IPS DF 6.9 (cell line): ENCODE measurements at places on chromosomes 1 and 21.

DNA sequence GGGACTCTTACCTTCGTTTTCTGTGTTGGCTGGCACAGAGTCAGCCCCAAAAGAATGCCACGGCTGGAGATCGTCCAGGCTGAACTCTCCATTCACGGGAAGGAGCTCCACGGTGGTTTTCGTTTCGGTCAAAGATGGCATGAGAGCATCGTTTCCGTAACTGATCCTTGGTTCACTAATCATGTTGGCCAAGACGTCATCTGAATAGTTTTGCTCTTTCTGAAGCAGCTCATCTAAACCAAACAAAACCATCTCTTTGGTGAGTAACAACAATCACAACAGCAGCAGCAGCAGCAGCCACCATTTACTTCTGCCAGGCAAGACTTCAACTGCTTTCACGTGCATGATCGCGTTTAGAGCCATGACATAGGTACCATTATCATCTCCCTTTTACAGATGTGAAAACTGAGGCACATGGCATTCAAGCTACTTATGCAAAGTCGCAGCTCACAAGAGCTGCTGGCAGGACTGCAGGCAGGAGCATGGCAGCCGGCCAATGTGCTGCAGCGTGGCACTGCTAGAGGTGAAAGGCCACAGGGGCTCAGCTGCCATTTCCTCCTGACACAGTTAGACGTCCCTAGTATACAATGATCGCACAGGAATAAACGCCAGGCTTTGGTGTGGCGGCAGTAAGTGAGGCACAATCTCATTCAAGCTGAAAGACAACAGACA lies 177.1 kb downstream of the GABPA start:
- DNase-seq = no peak

GRCh38 chr1:179190861-179191260 lies 38.6 kb downstream of the ABL2 start:
- DNase-seq = no peak

DNA sequence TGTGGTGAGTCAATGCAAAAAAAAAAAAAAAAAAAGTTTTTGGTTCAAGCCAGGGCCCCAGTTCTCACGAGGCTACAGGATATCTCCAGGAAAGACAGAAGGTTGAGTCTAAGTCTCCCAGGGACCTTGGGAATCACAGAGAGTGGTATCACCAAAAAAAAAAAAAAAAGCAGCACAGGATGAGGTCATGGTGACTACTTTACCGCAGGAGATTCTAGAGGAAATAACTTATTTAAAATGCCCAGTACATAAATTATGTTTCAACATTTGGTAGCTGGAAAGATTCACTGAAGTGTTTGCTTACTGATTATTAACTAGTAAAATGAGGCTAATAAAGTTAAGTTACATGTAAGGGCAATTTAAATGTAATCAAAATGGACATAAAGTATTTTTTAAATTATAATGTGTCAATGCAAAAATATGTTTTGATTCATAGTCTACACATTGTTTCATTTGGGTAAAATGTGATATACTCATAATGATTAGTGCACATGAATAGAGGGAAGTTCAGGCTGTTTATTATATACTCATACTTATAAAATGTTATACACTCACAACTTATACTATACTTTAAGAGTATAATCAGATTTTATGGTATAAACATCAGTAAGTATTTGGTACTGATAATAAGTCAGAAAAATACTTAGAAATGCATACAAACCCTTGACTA lies 84.1 kb downstream of the PLPPR5 start:
- no peak for DNase-seq

DNA sequence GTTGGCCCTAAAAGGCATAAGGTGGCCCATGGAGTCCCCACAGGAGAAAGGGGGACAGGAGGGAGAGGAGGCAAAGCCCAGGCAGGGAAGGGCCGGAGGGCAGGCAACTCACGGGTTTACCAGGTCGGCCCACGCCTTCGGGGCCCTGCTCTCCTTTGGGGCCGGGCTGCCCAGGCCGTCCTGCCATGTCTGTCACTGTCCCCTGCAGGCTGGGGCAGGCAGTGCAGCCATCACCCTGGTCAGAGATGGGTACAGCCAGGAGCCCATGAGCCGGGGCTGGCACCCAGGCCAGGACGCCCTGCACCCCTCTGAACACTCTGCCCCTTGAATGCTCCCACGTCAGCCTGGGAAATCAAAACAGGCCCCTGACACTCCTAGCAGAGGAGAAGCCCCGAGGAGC lies 19.8 kb downstream of the COL16A1 start:
- no peak for DNase-seq

GRCh38 chr21:39150877-39151276 lies 32.4 kb downstream of the PSMG1 start:
- no peak for DNase-seq

- DNase-seq = no peak
Observed at GRCh38 chr1:4109628-4109940, 209.5 kb upstream of the C1orf174 start.

DNA sequence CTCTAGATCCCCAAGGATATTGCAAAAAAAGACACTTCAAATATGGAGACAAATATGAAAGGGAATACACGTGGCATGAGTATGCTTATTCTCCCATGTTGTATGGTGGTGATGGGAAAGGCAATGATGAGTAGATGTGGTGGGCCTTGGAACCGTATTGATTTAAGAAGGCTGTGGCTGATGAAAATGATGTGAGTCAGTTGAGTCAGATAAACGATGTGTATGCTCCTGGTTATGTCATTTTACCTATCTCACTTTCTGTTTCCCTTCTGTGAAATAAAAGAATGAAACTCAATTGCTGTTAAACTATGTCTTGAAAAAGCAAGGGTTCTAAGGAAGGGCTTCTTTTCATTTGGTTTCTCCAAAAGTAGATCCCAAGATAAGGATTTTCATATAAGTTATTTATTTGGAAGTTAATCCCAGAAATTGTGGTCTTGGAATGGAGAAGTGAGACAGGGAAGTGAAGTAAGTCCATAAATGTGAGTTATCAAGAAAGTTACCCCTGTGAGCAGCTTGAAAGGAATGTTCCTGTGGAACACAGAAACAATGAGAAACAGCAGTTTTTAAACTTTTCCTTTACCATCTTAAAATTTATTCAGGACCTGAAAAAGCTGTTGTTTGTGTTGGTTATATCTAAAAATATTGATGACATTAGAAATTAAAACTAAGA lies 292.0 kb downstream of the DUSP10 start:
- DNase-seq = no peak

DNA sequence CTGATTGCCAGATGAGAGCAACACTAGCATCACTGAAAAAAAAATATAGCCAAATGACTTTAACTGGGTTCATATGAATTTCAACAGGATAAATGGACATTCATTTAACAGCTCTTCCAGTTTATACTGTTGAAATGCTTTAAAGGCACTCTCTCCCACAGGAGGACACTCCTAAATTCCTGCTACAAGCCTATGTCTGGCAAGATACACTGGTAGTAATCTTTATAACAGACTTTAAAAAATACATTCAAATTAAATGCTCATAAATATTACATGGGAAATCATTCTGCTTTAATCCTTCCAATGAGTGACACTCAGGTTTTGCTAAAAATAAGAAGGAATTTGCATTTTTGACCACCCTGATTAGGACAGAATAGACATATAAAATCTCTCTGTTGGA lies 526.7 kb upstream of the ADAMTS5 start:
- DNase-seq = no peak

DNA sequence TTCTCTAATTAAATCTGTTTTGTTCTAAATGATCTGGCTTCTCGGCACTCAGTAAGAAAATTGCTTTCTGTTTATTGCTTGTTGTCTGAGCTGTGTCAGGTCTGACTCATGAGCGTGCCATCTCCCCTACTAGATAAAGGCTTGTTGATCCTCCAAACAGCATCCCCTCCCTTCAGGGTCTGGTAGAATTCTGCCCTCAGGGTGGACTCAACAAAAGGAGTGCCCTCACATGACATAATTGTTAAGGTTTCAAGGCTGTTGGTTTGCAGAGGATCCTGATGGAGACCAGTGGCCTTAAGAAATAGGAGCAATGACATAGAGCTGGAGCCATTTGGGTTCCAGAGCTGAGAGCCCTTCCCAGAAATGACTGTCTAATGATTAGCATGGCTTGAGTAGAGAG lies 36.0 kb upstream of the ATP2B4 start:
- DNase-seq = no peak

GRCh38 chr1:222310836-222311235 lies 237.1 kb downstream of the HHIPL2 start:
- DNase-seq = no peak

DNA sequence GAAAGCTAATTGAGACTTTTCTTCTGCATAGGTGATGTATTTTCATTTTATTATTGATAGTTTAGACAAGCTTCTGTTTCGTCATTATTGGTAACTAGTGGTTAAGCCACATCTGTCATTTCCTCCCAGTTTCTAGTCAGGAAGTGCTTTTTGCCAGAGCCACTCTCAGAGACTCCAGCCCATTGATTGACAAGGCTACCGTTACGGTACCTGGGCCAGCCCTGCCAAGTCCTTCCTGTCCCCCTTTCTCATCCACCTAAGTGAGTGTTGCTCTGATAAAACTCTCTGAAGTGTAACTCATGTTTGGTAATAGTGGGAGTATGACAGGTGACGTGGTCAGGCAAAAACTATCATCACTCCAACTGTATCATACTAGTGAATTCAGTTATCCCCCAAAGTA lies 29.6 kb upstream of the AGL start:
- no peak for DNase-seq

DNA sequence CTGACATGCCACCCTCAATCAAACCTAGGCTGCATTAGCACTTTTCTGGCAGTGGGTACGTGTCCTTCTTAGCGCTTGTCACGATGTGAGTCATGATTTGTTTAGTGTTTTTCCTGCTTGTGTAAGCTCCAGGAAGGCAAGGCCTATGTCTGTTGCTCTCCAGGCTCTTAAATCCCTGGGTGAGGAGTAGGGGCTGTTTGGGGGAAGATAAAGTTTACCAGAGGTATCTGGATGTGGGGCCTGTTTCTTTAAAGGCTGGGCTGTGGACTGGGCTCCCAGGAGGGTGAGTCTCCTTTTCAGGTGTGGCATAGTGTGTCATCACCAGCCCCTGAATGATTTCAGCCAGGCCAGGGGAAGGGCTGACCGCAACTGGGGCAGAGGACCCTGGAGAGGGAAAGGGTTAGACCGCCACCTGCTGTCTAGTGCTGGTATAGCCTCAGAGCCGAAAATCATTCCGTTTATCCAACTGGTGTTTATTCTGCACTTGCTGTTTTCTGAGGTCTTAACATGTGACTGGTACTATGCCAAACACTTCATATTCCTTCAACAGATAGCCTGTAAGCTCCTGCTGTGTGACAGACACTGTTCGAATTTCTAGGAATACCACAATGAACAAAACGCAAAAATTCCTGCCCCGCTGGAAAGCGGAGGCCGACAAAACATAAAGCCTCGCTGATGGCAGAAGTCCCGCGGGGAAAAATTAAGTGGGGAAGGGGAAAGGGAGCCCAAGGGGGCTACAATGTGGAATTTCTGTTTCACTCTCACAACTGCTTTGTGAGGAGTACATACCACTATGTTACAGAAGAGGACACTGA lies 9.7 kb downstream of the SERINC2 start:
- no peak for DNase-seq

DNA sequence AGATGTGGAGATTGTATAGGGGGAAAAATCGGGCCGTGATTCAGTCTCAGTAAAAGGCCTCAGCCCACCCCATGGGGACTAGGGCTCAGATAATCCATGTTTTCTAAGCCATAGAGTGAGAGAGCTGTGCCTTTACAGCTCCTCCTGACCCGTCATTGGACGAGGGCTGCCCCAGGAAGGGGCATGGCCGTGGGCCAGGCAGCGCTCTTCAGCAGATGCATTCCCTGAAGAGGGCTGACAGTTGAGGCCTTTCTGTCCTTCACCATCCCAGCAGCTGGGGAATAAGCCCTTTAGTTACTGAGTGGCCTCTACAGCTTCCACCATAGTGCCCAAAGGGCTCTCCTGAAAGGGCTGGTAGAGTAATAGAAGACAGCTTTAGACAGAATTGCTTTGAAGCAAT lies 57.2 kb downstream of the ST3GAL3 start:
- DNase-seq = no peak

- no peak for DNase-seq
Observed at GRCh38 chr21:29777160-29777559, 162.6 kb downstream of the GRIK1 start.

GRCh38 chr1:244035358-244035757 lies 15.7 kb upstream of the ZBTB18 start:
- DNase-seq = no peak

GRCh38 chr1:201774224-201774982 lies 54.6 kb upstream of the IPO9 start:
- no peak for DNase-seq
